T follicular helper cell (primary cell): ENCODE measurements at places on chromosomes 1 and 21.

- DNase-seq: no peak
Observed at GRCh38 chr1:186104459-186104858, 270.6 kb downstream of the TPR start.

DNA sequence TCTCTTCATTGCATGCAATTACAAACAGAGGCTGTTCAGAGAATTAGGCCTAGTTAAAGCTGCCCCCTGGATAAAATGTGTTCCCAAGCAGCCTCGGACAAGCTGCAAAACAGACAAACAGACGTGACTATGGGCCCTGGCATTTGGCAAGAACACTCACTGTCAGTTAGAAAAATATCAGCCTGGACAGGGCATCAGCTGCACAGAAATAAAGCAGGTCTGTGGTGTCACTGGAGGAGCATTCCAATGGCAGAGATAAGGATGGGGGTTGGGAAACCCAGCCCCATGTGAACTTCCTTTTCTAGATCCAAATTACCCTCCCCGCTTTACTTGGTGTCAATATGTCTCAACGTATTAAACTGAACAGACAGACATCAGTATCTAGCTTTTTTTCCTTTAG, 177.1 kb downstream of the GPATCH2 start:
- DNase-seq: no peak

GRCh38 chr1:36232212-36233095, 8.2 kb downstream of the THRAP3 start:
- DNase-seq: no peak

- no peak for DNase-seq
Observed at GRCh38 chr1:151705753-151706463, 10.7 kb downstream of the CELF3 start.

DNA sequence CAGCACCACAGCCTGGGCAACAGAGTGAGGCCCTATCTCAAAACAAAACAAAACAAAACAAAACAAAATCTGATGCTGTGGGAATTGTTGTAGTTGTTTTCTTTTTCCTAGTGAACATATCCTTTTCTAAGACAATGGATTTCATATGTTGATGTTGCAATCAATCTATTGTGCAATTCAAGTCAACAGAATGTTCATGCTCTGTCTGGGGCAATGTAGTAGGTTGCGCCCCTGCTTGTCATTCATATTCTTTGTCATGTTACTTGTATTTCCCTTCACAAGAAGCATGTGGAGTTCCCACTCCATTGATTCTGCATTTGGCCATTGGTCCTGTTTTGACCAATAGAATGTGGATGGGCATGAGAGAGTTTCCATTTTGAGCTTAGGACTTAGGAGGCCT, 223.9 kb downstream of the DUSP10 start:
- DNase-seq: no peak

- DNase-seq: no peak
Observed at GRCh38 chr21:45950740-45951515, 30.6 kb upstream of the COL6A1 start.

GRCh38 chr1:147079400-147080005, 92.8 kb downstream of the PRKAB2 start:
- DNase-seq: no peak

DNA sequence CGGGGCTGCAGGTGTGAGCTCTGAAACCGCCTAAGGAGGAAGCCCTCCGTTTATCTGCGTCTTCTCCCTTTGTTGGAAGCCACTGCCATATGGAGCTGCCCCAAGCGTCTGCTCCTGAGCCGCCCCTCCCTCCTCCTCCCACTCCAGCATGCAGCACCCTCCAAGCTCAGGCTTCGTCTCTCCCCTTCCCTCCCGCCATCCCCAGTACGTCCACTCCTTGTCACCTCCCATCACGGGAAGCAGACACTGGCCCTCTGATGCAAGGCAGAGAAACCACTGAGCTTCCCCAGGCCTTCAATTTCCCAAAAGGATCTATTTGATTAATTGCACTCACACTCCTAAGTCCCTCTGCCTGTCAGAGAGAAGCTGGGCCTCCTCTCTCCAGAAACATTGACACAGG, 52.5 kb downstream of the NFASC start:
- no peak for DNase-seq

DNA sequence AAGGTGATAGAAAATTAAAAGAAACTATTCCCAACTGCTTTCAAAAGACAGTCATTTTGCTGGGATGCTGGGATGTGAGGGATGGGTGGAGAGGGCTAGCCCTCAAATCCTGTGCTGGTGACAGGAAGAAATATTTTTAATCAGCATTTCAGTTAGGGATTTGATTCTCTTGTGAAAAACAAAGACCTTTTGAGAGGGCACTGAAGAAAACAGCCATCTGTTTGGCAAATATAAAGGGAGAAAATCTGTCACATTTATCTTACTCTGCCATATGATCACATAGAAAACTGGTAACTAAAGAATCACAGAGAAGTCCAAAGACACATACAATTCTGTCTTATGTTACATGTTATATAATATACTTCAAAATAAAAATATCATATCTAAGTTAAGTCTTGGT, 12.3 kb downstream of the STXBP3 start:
- DNase-seq: no peak

DNA sequence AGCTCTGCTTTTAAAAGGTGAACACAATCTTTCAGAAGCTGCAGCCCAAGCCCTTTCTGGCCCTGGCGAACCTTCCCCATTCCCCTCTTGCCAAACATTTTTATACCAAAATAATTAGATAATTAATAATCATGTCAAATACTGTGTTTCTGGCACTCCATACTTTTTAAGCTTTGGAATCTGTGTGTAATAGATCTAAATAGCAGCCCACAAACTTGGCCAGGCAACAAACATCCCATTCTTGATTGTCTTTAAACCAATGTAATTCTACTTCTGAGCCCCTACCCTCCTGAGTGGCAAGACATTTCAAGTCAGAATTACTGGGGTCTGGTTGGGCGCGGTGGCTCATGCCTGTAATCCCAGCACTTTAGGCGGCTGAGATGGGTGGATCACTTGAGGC, 137.7 kb downstream of the NAV1 start:
- no peak for DNase-seq

DNA sequence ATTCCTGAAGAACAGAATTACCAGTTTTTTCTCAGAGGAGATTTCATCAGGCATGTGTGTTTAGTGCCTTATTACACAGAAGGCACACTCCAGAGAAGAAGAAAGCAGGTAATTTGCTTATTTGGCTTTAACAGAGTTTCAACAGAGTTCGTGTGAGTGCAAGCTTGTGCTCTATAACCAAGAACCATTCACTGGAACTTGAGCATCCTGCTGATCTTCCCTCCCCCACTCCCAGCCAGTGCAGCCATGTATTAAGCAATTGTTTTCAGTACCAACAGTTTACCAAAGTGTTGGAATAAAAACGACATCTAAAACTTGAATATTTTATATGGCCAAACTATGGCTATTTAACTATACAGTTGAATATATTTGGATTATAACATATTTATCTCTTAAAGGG, 4.3 kb downstream of the MGST3 start:
- DNase-seq: no peak

DNA sequence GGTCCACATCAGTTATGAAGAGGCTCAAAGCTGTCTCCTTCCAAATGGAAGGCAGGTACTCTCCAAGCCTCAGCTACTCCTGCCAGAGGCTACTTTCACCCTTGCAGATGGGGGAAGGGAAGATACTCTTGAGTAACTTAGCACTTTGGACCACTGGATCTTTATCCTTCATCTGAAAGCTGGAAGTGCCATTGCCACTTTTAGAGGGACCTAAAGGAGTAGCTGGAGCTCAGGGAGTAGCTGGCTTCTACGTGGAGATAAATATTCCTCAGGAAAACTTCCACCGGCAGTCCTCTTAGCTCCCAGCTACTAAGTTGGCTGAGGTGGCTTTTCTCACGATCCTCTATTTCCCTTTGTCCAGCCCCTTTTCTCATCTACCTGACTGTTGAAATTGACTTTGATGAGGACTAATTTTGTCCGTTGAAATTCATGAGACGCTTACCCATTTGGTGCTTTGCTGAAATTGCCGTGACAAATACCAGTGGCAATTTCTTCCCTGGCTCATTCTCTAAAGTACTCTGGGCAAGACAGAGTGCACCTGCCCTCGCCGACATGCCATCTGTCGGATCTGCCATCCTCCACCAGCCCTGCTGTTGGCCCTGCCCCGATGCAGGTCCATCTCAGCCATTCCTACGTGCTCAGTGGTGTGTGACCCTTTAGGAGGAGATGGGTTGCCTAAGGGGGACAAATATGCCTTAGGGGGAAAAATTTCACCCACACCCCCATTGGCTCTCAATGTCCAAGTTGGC, 13.6 kb downstream of the IGSF21 start:
- DNase-seq: no peak

DNA sequence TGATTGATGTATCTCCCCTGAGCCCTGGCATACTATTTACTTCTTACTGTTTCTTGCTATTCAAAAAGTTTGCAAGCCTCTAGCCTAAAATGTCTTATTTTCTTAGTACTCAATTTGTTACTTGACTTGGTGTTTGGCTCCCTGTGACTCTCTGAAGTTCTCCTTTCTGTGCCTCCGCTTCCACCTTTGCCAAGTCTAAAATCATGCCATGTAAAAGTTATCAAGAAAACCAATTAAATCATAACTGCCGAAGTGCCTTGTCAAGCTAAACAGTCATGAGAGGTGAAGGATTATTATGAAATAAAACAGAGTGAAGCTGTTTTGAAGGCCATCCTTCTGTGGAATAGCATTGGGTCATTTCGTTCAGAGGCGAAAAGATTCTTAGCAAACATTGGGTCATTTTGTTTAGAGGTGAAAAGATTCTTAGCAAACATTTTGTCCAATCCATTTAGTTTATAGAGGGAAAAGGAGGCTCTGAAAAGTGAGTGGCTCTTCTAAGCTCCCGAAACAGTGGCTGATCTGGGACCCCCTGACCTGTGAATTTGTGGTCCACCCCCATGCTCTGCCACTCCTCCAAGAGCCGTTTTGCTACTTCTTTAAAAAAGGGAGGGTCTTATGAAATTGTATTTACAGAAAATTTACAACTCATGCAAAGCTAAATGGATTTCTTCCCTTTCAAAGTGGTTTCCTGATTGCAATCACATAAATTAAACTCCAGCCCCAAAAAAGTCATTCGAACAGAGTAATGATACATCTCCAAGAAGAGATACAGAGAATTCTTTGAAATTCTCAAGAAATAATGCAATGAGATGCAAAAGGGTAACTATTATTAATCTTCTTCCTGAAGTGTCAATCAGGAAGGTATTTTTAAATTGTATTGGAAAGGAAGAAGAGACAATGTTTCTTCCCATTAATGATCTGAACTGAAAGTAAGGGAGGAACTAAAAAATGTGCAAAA, 141.4 kb downstream of the RUNX1 start:
- DNase-seq: no peak

DNA sequence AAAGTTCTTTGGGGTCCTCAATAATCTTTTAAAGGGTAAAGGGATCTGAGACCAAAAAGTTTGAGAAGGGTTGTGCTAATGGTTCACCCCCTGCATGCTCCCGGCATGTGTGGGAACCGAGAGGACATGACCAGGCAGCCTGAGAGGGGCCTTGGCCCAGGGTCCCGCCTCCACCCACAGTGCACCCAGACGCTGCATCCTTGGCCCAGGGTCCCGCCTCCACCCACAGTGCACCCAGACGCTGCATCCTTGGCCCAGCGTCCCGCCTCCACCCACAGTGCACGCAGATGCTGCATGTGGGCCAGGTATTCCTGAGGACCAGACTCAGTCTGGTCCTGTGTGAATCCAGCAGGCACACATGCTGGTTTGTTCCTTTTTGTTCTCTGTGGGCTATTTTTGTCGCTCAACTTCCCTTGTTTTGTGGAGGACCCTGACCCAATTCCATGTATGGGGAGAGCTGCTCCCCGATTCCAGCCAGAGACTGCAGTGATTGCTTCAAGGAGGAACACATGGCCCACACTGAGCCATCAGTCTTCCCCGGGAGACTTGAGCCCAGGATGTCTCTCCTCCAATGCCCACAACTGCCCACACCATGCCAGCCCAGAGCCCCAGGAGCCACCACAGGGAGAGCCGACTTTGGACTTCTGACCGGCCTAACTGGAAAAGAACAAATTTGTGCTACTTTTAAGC, 3.5 kb downstream of the NPHP4 start:
- no peak for DNase-seq

DNA sequence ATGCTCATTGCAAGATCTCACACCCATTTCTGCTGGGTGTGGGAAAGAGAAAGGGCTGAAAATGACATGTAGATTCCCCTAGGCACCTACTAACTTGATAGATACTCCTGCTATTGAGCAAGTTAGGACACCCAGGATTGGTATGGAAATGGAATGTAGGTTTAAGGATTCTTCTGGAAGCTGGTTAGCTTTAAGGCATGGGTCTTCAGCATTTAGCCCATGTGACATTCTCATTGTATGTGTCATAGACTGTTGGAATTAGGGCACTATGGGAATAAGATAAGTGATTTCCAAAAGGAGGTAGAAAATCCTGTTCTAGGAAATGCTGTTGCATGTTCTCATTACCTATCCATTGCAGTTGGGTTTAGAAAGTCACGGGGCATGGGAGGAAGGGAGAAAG, 76.2 kb downstream of the DISC1 start:
- no peak for DNase-seq

GRCh38 chr1:107057197-107058133, 991 bp downstream of the PRMT6 start:
- DNase-seq: peak; percentile 2

DNA sequence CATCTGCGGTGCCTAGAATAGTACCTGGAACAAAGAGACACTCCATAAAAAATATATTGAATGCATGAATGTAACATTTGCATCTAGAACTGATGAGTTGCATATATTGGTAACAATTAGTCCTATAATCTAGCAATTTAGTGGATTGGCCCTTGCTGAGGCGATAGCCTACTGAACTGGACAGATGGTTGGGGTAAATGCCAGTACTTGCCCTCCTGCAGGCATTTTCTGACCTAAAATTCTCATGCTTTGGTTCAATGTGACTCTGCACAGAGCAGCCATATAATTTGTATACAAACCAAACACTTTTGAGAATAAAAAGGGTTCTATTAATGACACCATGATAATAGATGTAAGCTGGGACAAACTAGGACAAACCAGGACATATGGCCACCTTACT, 313.6 kb downstream of the OLFM3 start:
- DNase-seq: no peak

GRCh38 chr1:199403531-199404116, 623.9 kb upstream of the NR5A2 start:
- DNase-seq: no peak

GRCh38 chr1:186708694-186709097, 28.5 kb upstream of the PTGS2 start:
- DNase-seq: no peak

GRCh38 chr1:244347942-244348341, 103.8 kb downstream of the ADSS2 start:
- DNase-seq: no peak

DNA sequence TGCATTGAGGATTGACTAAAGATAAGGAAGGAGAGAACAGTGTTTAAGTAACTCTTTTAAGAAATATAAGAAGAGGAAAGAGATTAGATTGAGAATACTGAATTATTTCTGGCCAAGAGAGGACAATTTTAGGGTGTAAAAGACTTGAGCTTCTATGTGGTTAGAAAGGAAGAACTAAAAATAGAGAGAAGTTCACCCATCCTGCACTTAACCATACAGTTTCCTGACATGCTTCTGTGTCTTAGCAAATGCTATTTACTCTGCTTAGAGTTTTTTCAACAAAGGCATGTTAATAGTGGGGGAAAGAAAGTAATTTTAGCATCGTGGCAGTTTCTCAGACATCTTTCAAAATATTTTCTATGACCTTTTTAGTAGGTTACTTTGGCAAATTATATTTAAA, 122.8 kb upstream of the GPR52 start:
- DNase-seq: no peak
